ENCODE measurements at places on chromosomes 12 and 14.

DNA sequence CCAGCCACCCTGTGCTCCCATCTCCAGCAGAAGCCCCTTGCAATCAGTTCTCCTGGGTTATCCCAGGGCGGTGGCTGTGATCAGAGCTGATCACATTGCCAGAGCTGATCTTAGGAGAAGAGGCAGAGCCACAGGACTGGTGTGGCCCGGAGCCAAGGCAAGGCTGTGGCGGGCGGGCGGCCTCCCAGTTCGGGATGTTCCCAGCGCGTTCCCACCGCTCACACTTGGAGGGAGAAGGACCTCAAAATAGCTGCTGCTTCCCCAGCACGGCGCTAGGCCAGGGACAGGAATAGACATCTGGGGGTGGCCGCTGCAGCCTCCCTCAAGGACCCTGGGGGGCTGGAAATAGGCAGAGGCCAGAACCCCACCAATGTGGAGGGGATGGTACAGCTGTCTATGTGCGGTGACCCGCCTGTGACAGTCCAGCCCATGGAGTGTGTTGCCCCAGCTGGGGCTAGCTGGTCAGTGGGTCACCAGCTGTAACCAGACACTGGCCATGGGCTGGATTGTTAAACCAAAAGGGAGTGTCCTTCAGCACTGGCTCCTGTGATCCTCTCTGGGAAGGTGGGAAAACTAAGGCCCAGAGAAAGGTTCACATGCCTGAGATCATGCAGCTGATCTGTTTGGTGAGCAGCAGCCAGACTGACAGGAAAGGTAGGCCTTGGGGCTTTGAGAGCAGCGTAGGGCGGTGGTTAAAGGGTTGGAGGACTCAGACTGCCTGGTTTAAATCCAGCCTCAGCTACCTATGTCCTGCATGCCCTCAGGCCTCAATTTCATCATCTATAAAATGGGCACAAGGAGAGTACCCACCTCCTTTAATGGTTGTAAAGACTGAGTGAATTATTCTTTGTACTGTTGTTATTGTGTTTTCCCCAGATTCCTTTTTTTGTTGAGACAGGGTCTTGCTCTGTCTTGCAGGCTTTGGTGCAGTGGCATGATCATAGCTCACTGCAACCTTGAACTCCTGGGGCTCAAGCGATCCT lies 8.0 kb upstream of the POP5 start:
- no peak for DNase-seq

DNA sequence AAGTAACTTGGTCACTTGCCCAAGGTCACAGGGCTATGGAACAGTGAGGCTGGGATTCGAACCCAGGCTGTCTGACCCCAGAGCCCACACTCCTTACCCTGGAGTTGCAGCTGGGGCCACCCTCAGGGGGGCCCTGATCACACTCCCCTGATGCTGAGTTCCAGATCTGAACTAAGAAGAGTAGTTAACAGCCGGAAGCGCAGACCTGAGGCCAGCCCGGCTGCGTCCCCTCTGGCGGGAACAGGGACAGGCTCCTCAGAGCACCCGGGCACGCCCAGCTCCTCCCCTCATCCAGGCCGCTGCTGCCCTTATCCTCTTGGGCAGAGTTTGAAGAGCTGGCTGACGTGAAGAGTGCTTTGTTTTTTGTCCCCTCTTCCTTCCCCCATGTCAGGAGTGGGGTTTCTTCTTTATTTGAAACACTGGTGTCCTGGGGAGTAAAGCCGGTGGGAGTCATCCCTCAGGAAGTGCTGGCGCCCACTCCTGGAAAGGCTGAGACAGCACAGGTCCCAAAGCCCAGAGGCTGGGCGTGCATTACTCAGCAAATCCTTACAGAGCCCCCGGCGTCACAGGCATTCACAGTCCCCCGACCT lies 8.7 kb downstream of the PHB2 start:
- peak; percentile 89 for DNase-seq

GRCh38 chr12:121883315-121883660 lies 5.3 kb upstream of the PSMD9 start:
- DNase-seq, result no peak

GRCh38 chr14:54683882-54684794 lies 117.2 kb downstream of the SAMD4A start:
- DNase-seq, result no peak

GRCh38 chr14:25832585-25832984 lies 765.2 kb downstream of the NOVA1 start:
- DNase-seq, result no peak

DNA sequence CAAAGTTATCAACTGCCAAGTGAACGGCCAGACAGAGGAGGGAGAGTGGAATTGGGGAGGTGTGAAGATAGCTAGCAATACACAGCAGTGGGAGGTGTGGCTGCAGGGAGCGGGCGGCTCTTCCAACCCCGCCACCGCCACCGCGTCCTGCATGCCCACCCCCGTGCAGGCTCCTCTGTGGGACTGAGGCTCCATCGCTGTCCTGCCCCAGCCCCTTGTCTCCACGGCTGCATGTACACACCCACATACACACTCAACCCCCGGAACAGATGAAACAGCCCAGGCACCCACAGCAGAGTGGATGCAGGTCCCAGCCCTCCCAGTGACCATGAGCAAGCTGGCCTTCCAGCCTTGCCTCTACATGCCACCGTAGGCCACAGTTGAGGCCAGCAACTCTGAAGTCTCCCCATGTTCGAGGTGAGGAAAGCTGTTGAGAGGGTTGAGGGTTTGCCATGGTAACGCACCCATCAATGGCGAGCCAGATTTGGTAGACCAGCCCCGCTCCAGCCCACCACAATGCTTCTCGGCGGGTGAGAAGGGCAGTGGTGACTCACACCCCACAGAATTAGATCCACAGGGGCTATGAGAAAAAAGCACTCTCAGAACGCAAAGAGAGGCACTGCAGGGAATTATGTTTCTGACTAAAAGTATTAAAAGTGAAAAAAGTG lies 39.3 kb downstream of the PITPNM2 start:
- DNase-seq, result no peak

DNA sequence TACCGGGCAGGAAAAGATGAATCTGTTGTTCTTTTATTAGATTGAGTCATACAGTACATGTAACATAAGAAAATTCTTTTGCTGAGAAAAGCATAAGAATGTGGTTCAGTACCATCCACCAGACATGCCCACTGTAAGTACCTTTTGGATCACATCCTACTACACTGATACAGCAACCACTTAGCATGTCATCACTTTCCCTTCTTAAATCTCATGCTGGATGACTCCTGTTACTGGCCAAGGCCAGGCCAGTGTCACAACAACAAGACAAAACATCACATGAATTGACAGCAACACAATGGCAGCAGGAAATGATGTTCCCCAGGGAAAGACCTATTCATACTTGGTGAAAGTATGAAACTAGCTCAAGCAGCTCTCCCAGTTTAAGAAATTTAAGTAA lies 46.4 kb downstream of the STXBP6 start:
- DNase-seq, result no peak

DNA sequence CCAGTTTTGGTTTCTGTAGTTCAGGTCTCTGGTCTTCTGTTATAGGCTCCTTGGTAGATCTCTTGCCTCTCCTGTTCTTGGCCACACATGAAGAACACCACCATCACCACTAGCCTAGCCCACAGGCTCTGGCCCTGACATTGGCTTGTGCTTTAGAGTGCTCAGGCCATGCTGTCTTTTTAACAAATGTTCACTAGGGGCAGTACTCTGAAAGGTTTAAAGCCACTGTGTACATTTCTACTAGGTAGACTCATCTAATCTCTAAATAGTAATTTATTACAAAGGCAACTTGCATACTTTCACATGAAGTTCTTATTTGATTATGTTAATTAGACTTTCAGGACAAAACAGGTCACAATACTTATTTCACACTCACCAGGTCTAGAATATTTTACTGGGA lies 38.3 kb downstream of the PDE6H start:
- no peak for DNase-seq

- DNase-seq, result no peak
These were observed 167.2 kb downstream of the CAPZA3 start for GRCh38 chr12:18905134-18905533.

GRCh38 chr14:67940486-67941455 lies 121.2 kb downstream of the RAD51B start:
- DNase-seq, result no peak

GRCh38 chr12:48788524-48788853 lies 400 bp downstream of the ADCY6 start:
- DNase-seq, result no peak

- no peak for DNase-seq
These were observed 10.1 kb downstream of the CCDC196 start for GRCh38 chr14:66496188-66496807.

DNA sequence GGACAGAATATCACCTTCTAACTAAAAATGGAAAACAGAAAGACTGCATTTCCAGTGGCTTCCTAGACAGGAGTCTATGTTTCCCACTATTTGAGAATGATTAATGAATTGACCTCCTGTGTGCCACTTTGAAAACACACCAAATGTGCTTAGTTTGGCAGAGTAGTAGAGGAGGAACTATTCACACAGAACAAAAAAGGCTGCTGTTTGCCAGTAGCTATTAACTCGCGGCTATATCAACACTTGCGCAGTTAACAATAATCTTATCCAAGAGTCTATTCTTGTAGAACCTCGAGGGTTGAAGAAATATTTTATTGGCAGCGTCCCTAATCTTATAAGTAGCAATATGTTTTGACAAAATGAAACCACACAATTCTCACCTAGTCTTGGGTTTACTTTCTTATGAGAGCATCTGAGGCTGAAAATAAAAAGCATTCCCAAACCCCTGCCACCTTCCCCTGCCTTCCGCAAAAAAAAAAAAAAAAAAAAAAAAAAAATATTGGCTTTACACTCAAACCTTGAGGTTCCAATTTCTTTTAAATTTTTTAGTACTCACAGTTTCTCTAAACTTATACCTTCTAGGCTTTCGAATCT lies 127.3 kb upstream of the FLRT2 start:
- peak; percentile 49 for DNase-seq

DNA sequence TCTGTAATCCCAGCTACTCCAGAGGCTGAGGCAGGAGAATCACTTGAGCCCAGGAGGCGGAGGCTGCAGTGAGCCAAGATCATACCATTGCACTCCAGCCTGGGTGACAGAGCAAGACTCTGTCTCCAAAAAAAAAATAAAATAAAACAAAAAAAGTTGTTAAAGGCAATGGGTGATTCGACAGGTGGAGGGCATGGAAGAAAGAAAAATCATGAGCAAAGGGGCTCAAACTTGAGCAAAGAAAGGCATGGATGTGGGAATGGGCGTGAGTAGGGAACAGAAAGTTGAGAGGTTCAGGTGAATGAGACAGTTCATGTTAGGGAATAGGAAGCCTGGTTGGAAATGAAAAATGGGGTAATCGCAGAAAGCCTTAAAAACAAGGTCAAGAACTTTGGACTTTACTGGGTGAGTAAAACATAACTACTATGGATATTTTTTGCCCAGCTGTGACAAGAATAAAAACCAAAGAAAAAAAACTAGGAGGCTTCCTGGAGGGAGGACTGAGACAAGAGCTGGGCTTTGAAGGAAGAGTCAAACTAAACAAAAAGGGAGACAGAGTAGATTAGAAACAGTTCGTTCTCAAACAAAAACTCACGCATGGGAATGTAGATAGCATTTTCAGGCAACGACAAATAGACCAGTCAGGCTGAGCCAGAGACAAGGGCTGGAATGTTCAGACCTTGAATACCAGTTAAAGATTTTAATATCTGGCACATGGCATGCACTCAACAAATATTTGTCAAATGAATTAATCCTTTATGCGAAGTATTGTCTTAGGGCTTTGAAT lies 18.8 kb downstream of the PYM1 start:
- no peak for DNase-seq

DNA sequence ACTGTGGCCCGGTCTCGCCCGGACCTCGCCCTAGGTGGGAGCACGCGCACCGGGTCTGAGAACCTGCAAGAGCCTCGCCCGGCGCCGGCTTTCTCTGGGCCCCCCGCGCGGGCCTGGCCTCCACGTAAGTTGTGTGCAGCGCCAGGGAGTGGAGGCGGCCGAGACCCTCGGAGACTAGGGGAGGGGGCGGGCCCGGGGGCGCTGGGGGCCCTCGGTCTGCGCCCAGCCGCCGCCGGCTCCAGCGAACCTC lies 183 bp upstream of the PRMT8 start:
- no peak for DNase-seq

GRCh38 chr12:124338876-124339603 lies 44.1 kb downstream of the RFLNA start:
- DNase-seq, result no peak

- DNase-seq, result no peak
These were observed 44.5 kb downstream of the RIMBP2 start for GRCh38 chr12:130671556-130671955.

GRCh38 chr12:116202433-116202832 lies 75.1 kb downstream of the MED13L start:
- DNase-seq, result no peak

- DNase-seq, result no peak
These were observed 627 bp downstream of the CPM start for GRCh38 chr12:68932128-68932960.

DNA sequence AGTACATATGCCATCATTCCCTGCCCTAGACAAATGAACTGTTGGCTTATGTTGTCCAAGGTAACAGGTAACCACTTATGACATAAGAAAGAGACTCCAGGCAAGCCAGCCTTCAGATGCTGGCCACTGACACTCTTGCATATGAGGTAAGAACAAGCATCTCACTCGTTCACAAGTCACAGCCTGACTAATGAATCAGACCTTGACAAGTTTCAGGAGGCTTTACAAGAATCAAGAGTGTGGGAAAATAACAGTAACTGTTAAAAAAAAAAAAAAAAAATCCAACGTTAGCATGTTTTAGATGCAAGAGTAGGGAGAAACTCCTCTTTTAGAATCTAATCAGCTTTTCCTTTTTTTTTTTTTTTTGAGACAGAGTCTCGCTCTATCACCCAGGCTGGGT lies 40.7 kb downstream of the ZFYVE1 start:
- no peak for DNase-seq

GRCh38 chr12:132597333-132598316 lies 12.8 kb downstream of the LRCOL1 start:
- peak; percentile 15 for DNase-seq

- DNase-seq, result no peak
These were observed 629.3 kb downstream of the DIO2 start for GRCh38 chr14:79581912-79582576.

DNA sequence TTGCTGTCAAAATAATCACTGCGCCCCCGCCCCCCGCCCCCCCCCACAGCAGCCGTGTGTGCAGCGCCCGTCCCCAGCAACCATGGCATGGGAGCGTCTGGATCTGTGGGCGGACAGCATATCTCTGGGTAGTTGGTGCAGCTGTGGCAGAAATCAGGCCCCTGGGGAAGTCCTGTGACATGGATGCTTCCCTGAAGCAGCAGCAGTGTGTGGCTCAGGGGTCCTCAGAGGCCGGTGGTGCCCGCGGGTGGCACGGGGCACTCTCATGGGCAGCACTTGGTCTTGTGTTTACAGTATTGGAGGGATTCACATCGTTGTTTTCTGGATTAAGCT lies 19.2 kb downstream of the XRCC3 start:
- no peak for DNase-seq

GRCh38 chr14:66247662-66248193 lies 238.4 kb upstream of the CCDC196 start:
- no peak for DNase-seq

- DNase-seq, result no peak
These were observed 80.0 kb upstream of the EGLN3 start for GRCh38 chr14:34030864-34031263.

Data from NCI-H1105 treated with DMSO at 0.1 percent for 48 hours (cell line).